ENCODE measurements at places on chromosomes 5 and 9. TPM values are rescaled to one million over a fixed set of nuclear protein-coding genes. Genes with fewer than 3 reads are reported as not detected.

The TOR2A gene
- 23.5 TPM for total RNA-seq

The TNC gene
- total RNA-seq, result 2.7 TPM

The MLANA gene
- total RNA-seq, result not detected

- no peak for DNase-seq
These were observed 34.1 kb upstream of the IL31RA start for GRCh38 chr5:55817030-55817429.

DNA sequence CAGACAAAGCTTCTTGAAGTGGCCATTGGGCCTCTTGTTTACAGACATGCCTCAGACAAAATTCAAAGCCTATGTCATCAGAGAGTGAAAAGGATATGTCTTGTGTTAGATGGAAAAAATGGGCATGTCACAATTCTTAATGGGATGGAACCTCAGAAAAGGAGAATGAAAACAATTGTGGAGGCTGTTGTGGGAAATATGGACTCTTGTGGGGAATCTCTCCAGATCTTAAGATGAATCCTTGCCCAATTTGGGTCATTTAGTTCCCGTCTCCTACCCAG lies 19.5 kb downstream of the SLC22A5 start:
- no peak for DNase-seq

DNA sequence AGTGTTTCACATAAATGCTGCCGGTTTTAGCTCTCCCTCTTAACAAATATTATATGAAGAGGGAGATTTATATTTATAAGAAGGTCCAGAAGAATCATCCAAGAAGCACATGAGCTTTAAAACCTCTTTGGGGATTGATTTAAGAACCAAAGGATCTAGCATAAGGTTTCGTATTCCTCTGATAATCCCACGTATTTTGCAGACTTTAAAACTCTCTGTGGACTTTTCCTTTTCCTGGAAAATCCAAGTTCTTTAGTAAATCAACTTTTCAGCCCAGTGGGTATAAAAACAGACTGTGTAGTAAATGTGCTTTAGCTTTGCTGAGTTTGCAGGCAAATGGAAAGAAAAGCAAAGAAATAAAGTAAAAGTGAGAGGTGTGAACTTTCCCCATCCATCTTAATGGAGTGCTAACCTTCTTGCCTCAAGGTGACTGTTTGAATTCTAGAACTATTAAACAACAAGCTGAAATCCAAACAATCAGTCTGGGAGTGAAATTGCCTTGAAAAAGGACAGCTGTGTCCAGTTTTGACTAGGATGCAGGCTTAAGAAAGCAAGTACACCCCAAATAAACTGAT lies 363.4 kb upstream of the SLC24A2 start:
- no peak for DNase-seq

- DNase-seq, result no peak
These were observed 4.3 kb upstream of the SGCD start for GRCh38 chr5:156322666-156323065.

GRCh38 chr5:33309536-33310345 lies 131.0 kb upstream of the TARS1 start:
- no peak for DNase-seq

All from GM23338 (cell line).